T-helper 2 cell treated with Interferon-gamma antibody and Interleukin-4, amounts not matched to agents 5 μg/mL and 100 μg/mL, for 36 hours (primary cell): ENCODE measurements at places on chromosomes 4 and X.

GRCh38 chrX:137565921-137566745 lies at the start of gene ZIC3:
Gene ZIC3, plus strand, starts transcription at chrX:137566127. Its CDS starts 565 bp downstream, at chrX:137566692.
- peaks cover 69% of the 10 kb centered on the region for H3K27me3 ChIP-seq
- peak within 1 kb of the TSS; percentile 16 for H3K27ac ChIP-seq
- no peaks in the 10 kb centered on the region for H3K4me1 ChIP-seq
- DNase-seq = no peak
- peak within 1 kb of the TSS; percentile 48 for H3K4me3 ChIP-seq

DNA sequence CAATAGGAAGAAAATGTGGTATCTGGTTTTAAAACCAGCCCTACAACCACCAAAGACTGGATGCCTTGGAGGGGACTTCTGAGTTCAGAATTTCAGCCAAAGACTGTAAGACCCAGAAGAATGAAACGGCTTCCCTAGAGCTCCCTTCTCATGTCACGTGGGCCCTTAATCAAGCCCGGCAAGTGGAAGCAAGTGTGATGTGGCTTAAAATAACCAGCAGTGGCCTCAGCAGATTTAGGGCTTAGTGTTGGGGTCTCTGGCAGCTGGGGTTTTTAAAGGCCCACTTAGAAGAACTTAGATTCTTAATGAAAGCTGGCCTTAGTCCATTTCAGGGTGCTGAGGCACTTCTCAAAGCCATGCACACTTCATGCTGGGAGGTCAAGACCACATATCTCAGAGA lies 111.2 kb upstream of the TBC1D9 start:
- H3K4me3 ChIP-seq = no peak overlapping the region
- H3K27ac ChIP-seq = no peak overlapping the region
- DNase-seq = no peak
- H3K27me3 ChIP-seq = peaks cover 21% of the 10 kb centered on the region

DNA sequence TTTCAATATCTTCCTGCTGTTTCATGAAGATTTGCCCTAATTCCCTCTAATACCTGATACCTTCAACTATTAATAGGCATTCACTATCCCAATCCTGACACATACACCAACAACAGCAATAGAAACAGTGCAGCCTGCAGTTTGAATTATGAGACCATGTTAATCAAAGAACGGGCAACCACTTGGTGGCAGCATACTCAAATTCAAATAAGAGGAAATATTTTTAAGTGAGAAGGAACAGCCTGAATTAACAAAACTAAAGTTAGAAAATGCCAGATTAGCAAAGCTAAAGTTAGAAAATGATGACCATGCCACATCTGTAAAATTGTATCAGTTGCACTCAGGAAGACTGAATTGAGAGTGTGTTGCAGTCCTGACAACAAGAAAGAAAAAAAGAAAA lies 204.9 kb downstream of the SMARCA1 start:
- H3K27me3 ChIP-seq = no peaks in the 10 kb centered on the region
- no peaks in the 10 kb centered on the region for H3K36me3 ChIP-seq
- H3K27ac ChIP-seq = no peak overlapping the region
- H3K4me1 ChIP-seq = no peaks in the 10 kb centered on the region

DNA sequence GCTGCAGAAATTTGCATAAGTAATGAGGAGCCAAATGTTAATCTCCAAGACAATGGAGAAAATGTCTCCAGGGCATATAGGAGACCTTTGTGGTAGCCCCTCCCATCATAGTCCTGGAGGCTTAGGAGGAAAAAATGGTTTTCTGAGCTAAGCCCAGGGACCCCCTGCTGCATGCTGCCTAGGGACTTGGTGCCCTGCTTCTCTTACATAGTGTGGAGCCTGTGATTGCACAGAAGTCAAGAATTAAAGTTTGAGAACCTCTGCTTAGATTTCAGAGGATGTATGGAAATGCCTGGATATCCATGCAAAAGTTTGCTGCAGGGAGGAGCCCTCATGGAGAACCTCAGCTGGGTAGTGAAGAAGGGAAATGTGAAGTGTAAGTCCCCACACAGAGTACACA lies 379.4 kb upstream of the TACR3 start:
- DNase-seq = no peak
- H3K36me3 ChIP-seq = no peaks in the 10 kb centered on the region
- H3K4me1 ChIP-seq = no peaks in the 10 kb centered on the region
- no peak overlapping the region for H3K4me3 ChIP-seq
- H3K27me3 ChIP-seq = no peaks in the 10 kb centered on the region
- no peak overlapping the region for H3K27ac ChIP-seq

DNA sequence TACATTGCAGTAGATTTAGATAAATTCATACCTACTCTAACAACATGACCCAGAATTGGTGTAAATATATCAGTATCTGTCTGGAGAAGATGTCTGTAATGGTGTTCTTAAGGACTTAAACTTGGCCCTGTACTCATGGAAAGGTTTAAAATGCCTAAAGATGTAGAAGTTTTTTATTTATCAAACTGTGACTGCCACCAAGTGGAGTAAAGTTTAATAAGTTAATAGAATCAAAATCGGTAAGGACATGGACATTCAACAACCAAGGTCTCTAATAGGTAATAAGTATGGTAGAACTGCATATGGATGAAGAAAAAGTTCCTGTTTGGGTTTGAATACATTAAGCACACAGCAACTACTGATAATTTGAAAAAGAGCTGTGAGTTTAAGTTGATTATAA lies 474.0 kb upstream of the NDST3 start:
- no peak for DNase-seq
- H3K27me3 ChIP-seq = no peaks in the 10 kb centered on the region
- H3K27ac ChIP-seq = no peak overlapping the region
- no peaks in the 10 kb centered on the region for H3K4me1 ChIP-seq
- H3K36me3 ChIP-seq = no peaks in the 10 kb centered on the region

- no peaks in the 10 kb centered on the region for H3K36me3 ChIP-seq
- no peak overlapping the region for H3K27ac ChIP-seq
- no peaks in the 10 kb centered on the region for H3K27me3 ChIP-seq
- no peak overlapping the region for H3K4me3 ChIP-seq
- H3K4me1 ChIP-seq = no peaks in the 10 kb centered on the region
Observed at GRCh38 chr4:81447566-81448229, 24.0 kb downstream of the RASGEF1B start.

DNA sequence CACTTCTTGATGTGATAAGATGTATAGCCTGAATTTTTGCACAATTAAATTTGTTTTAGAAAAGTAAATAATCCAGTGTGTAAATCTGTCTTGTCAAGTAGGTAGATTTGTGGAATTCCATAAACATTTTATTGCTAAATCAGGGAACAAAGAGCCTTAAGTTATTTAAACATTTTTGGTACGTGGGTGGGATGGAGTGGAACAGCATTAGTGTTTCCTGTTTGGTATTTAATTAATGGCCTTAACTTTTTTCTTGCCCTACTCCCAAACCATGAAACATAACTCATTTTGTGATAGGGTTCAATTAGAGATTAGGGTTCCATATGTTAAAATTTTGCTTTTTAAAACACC lies 5.1 kb downstream of the NUDT9 start:
- no peak overlapping the region for H3K27ac ChIP-seq
- peaks cover 3% of the 10 kb centered on the region for H3K36me3 ChIP-seq
- H3K27me3 ChIP-seq = no peaks in the 10 kb centered on the region
- DNase-seq = no peak
- peaks cover 18% of the 10 kb centered on the region for H3K4me1 ChIP-seq

- H3K27ac ChIP-seq = no peak overlapping the region
- no peak overlapping the region for H3K4me3 ChIP-seq
- no peak for DNase-seq
Observed at GRCh38 chrX:56113785-56114436, 118.2 kb upstream of the KLF8 start.

DNA sequence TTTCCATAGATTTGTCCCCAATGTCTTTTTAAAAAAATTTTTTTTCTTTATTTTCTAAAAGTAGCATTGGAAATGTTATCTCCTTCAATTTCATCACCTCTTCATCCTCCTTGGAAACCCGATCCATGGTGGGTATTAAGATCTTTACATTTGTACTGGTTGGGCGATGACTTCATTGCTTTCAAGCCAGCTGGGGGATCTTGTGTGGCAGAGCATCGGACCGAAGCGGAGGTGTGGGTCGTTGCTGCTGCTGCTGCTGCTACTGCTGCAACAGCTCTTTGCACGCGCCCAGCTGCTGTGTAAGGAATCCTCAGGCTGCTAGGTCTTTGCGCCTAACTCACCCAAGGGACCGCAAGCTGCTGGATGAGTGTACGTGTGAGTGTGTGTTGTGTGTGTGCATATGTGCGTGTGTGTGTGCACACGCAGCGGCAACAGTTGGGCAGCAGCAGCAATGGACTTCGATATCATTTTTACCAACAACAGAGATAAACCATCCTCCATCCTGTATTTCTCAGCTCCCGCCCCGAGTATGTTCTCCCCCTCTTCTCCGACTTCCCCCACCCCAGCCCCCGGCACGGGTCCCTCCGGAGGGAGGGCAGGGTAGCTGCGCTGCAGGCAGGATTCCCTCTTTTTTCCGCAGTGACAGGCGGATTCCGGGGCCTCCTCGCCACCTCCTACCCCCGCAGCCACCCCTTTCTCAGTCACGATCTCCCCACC lies 768 bp upstream of the CDKL5 start:
- no peak for DNase-seq
- no peaks in the 10 kb centered on the region for H3K36me3 ChIP-seq
- peaks cover 33% of the 10 kb centered on the region for H3K27me3 ChIP-seq
- H3K27ac ChIP-seq = peak overlapping the region; percentile 69
- peaks cover 5% of the 10 kb centered on the region for H3K4me1 ChIP-seq

DNA sequence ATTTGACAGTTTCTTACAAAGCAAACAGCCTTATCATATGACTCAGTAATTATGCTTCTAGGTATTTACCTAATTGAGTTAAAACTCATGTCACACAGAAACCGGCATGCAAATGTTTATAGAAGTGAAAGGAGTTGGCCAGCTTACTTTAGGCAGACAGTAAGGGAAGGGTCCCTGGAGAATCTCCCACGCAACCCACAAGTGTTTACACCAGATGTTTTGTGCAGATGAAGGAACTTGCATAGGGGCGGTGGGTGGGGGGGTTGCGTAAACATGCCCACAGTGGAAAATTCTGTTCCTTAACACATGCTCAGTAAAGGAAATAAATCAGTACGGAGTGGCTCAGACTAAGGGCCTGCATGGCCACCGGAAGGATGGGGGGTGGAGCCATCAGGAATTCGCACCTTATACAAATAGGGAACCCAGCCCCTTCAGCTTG lies 330.5 kb upstream of the AADAT start:
- no peak for DNase-seq
- H3K36me3 ChIP-seq = no peaks in the 10 kb centered on the region
- H3K27me3 ChIP-seq = no peaks in the 10 kb centered on the region
- H3K4me1 ChIP-seq = no peaks in the 10 kb centered on the region

DNA sequence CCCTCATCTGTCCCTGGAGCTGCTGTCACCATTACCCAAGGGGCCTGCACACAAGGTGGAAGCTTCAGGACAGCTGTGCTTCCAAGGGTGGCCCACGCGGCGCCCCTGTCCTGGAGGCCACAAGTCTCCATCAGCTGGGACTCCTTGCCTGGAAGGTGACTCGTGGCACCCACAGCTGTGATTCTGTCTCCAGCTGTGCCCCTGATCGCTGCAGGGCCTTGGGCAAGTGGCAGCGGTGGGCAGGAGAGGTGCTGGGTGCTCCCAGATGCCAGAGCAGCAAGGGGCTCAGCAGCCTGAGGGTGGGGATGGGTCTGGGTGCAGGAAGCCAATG lies 9.0 kb upstream of the DUSP9 start:
- H3K27ac ChIP-seq = no peak overlapping the region
- DNase-seq = no peak
- H3K36me3 ChIP-seq = no peaks in the 10 kb centered on the region
- peaks cover 13% of the 10 kb centered on the region for H3K27me3 ChIP-seq
- H3K4me1 ChIP-seq = no peaks in the 10 kb centered on the region

- no peak overlapping the region for H3K4me3 ChIP-seq
- H3K36me3 ChIP-seq = no peaks in the 10 kb centered on the region
- no peak for DNase-seq
- no peak overlapping the region for H3K27ac ChIP-seq
- H3K4me1 ChIP-seq = no peaks in the 10 kb centered on the region
- no peaks in the 10 kb centered on the region for H3K27me3 ChIP-seq
Observed at GRCh38 chr4:162229670-162230069, 65.9 kb upstream of the FSTL5 start.

DNA sequence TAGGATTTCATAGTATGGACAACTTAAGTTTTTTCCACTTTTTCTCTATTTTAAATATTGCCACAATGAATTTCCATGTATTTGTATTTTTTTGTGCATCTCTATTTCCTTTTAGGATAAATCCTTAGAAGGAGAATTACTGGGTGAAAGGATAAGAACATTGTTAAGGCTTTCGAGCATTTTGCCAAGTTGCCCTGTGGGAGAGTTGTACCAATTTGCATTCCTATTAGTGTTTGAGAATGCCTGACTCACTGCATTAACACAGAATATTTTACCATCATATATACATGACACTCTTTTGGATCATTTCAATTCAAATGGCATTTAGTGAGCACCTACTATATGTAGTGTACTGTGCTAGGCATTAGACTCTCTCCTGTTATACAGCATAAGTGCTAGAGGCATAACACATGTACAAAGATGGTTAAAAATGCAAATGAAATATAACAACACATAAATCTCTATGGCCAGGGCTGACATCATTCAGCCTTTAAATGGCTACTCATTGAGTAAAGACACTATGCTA lies 57.0 kb downstream of the PLAC1 start:
- peaks cover 2% of the 10 kb centered on the region for H3K36me3 ChIP-seq
- no peaks in the 10 kb centered on the region for H3K4me1 ChIP-seq
- no peak overlapping the region for H3K4me3 ChIP-seq
- peaks cover 14% of the 10 kb centered on the region for H3K27me3 ChIP-seq
- no peak overlapping the region for H3K27ac ChIP-seq

GRCh38 chr4:102574317-102574716 lies 73.2 kb downstream of the NFKB1 start:
- peak overlapping the region; percentile 22 for H3K27ac ChIP-seq
- H3K4me3 ChIP-seq = peak overlapping the region; percentile 61
- H3K27me3 ChIP-seq = no peaks in the 10 kb centered on the region

DNA sequence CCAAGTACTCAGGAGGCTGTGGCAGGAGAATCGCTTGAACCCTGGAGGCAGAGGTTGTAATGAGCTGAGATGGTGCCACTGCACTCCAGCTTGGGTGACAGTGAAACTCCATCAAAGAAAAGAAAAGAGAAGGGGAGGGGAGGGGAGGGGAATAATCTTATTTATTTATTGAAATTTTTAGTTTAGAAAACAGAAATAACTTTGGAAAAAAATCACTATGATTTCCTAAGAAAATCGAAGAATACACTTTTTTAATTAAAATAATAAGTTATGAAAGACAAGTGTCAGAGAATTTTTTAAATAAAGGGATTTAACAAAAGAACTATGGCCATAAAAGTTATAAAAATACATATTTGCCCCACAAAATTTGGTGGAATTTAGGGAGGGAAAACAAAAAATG lies 836.9 kb upstream of the HS3ST1 start:
- DNase-seq = no peak
- H3K4me3 ChIP-seq = no peak overlapping the region
- H3K4me1 ChIP-seq = no peaks in the 10 kb centered on the region
- H3K36me3 ChIP-seq = no peaks in the 10 kb centered on the region
- no peak overlapping the region for H3K27ac ChIP-seq
- no peaks in the 10 kb centered on the region for H3K27me3 ChIP-seq

DNA sequence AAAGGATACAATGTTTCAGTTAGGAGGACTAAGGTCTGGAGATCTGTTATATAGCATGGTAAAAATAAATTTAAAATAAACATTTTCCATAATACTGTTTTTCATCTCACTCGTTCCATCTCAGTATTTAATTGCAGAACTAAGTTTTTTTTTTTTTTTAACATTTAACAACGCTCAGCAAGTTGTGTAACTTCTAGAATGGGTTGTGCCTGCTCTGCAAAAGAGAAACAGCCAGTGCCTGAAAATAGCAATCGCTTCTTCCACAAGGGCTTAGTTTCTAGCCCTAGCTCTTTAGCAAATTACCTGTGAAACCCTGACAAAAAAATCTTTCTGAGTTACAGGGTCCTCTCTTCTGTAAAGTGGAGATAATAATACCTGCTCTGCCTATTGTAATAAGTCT lies 41.9 kb downstream of the CNGA1 start:
- no peak overlapping the region for H3K27ac ChIP-seq
- no peak for DNase-seq
- H3K27me3 ChIP-seq = no peaks in the 10 kb centered on the region
